ENCODE measurements at places on chromosomes 12 and 14. TPM values are rescaled to one million over a fixed set of nuclear protein-coding genes. Genes with fewer than 3 reads are reported as not detected.

- no peak for DNase-seq
Observed at GRCh38 chr14:68511129-68512047, 281.5 kb downstream of the ZFP36L1 start.

The AQP5 gene
- not detected for total RNA-seq

DNA sequence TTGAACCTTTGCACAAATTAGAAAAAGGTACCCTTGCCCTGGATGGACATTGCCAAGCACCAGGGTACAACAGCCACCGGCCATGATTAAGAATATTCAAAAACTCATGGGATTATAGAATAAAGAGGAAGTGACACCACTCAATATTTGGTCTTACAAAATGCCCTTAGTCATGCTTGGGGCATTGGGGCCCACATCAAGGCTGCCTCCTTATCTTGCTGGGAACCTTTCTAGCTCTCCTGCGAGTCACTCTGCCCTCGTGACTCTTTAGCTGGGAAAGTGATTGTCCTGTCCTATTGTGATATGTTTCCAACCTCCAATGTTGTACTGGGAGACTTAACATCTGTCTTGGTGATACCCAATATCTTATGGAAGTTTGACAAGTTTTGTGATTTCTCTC is 57.8 kb downstream of the GTF2A1 start:
- no peak for DNase-seq

GRCh38 chr14:101194373-101195308 is 291.1 kb upstream of the RTL1 start:
- DNase-seq, result no peak

The HNF1A gene
- total RNA-seq, result not detected

DNA sequence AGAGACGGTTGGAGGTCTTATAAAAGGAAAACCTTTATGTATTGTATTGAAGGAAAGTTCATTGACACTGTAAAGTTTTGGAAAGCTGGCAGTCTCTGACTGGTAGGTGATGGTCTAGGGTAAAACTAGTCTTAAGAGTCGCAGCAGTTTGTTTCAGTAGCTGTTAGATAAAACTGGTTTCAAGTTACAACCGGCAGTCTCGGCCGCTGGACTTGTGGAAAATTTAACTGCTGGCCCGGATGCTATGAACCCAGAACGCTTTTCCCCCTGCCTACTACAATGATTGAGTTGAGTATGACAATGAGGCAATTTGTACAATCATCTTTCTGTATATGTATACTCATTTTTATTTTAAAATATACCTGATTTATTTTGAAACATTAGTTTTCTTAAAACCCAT is 1426.9 kb downstream of the AACS start:
- no peak for DNase-seq

- no peak for DNase-seq
Observed at GRCh38 chr12:104276273-104277131, 27.0 kb upstream of the EID3 start.

The RDH16 gene
- total RNA-seq, result not detected

DNA sequence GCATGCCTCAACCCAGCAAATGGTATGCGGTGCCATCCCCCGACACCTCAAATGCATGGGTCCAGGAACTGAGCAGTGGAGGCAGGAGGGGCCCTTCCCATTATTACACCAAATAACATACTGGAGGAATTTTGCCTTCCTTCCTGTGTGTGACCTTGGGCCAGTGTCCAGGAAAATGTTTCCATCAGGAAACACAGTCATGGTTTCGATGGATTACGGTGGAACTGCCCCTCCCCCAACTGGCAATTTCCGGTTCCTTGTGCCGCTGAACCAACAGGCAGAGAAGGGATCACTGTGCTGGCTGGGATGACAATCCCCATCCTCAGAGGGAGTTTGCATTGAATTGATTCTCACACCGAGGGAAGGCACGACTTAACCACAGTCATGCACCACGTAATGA is 9.1 kb upstream of the CDC42BPB start:
- DNase-seq, result no peak

GRCh38 chr12:116594325-116595038 is 35.3 kb downstream of the MAP1LC3B2 start:
- no peak for DNase-seq

The PROX2 gene
- not detected for total RNA-seq

DNA sequence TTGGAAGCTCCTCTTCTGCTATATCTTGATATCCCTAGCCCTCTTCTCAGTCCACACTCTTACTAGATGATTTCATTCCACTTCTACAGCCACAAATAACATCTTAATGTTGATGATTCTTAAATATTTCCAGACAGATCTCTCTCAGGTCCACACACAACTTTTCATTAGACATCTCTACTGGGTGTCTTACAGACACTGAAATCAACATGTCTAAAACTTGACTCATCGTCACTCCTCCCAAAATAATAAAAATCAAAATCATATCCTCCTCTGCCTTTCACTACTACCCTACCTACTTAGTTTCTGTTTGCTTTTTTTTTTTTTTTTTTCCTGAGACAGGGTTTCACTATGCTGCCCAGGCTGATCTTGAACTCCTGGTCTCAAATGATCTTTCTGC is 11.9 kb downstream of the PRDM4 start:
- DNase-seq, result no peak

- DNase-seq, result no peak
Observed at GRCh38 chr12:49355913-49356312, 9.2 kb downstream of the DNAJC22 start.

- DNase-seq, result no peak
Observed at GRCh38 chr12:111033281-111034082, 113.1 kb upstream of the MYL2 start.

The SEC23A gene
- 213 TPM for total RNA-seq

The DHH gene
- not detected for total RNA-seq

- DNase-seq, result no peak
Observed at GRCh38 chr12:96044943-96045290, 9.5 kb upstream of the LTA4H start.

DNA sequence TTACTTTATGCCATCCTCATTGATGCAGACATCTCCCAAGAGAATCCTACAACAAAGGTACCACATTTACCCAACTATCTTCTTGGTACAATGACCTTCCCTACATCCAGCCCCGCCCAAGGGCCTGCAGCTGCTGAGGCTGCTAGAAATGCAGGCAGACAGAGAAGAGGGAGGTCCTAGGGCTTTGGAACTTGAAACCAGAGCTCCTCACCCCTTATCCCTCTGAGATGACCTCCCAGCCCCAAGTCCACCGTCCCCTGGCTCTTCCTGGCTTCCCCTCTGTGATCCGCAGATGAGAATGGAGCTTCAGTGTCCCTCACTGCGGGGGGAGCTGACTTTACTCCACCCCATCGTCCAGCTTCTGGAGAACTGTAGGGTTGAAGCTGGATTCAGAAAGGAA is 1.6 kb upstream of the TNFRSF1A start:
- no peak for DNase-seq

The LPAR5 gene
- total RNA-seq, result not detected

The IL31 gene
- not detected for total RNA-seq

GRCh38 chr12:122989874-122990419 is 9.5 kb downstream of the ARL6IP4 start:
- DNase-seq, result no peak

DNA sequence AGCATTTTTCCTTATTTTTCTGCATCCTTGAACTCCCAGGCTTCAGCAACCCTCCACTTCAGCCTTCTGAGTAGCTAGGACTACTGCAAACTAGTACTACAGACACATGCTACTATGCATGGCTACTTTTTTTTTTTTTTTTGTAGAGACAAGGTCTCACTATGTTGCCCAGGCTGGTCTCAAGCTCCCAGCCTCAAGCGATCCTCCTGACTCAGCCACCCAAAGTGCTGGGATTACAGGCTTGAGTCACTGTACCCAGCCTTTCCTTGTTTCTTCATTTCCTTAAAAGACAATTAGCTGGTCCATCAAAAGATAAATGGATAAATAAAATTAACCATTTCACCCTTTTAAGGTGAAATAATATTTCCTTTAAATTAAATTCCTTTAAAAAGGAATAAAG is 205.8 kb downstream of the SPTSSA start:
- no peak for DNase-seq

The RALGAPA1 gene
- total RNA-seq, result 16.8 TPM

DNA sequence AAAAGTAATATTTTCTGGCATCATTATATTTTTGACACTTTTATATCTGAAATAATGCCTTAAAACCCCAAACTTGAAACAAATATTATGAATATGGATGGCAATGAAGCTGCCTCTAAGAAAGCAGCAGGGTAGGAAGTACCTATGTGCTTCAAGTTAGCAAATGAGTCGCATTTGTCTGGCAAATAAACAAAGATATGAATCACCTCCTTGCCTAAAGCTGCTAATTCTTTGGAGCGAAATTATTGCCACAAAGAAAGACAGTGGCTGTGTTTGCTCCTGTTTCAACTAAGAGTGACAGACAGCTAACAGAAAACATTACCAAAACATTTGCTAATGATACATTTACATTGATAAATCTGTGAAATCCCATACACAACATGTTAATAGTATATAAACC is 854.9 kb downstream of the RPS29 start:
- no peak for DNase-seq

The PTPRB gene
- total RNA-seq, result 3.1 TPM

GRCh38 chr12:105040476-105040875 is 43.8 kb downstream of the ALDH1L2 start:
- DNase-seq, result no peak

DNA sequence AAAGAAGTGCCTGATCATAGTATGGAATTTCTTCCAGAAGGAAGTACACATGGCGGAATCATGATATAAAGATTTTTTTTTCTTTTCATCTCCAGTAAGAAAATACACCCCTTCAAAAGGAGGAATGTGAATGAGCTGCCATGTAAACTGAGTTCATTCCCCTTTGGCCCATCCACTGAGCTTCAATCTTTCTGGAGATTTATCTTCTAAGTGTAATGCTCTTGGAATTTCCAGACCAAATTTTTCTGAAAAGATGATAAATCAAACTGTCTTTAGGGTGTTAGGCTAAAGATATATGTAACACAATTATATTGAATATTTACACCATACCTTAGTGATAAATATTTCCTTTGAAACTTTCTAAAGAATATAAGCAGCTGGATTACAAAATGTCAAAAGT is 5.2 kb downstream of the DCN start:
- DNase-seq, result peak; percentile 3

DNA sequence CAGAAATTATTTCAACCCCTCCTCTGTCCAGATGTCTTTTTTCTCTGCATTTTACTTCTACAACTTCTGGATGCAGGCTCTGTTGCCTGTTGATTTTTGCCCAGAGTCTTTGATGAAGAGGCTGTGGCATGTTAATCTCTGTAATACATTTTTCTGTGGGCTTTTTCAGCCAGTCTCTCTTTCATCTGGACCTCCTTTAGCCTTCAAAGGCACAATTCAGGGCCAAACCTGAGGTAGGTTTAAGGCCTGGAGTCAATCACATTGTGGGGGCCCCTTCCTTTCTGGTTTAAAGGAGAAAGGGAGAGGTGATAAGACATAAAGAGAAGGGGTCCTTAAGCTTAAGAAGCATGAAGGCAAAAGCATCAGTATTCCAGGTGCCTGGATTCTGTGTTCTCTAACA is 553.7 kb downstream of the FLRT2 start:
- no peak for DNase-seq

DNA sequence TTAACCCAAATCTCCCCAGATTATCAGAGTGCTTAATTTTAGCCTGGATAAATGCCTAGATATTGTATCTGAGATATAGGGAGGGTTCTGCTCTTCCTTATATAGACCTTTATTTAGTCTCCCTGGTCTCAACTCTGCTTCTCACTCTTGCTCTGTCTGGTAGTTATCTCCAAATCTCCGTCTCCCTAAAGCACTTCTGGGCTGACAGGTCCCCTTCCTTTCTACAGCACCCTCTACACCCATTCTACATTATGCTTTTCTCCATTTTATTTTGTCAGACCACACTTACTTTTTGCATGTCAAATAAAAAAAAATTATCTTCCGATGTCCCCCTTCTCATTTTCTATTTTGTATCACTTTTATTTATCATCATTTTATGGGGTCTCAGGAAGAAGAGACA is 2.0 kb upstream of the ERC1 start:
- no peak for DNase-seq

DNA sequence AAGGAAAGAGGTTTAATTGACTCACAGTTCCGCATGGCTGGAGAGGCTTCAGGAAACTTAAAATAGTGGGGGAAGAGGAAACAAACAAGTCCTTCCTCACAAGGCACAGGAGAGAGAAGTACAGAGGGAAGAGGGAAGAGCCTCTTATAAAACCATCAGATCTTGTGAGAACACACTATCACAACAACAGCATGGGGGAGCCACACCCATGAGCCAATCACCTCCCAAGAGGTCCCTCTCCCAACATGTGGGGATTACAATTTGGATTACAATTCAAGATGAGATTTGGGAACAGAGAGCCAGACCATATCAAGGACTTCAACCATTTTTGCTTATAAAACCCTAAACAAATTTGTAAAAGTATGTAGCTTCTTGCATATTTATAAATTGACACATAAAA is 45.8 kb downstream of the SLCO1C1 start:
- DNase-seq, result no peak

The CHST11 gene
- 3.9 TPM for total RNA-seq

DNA sequence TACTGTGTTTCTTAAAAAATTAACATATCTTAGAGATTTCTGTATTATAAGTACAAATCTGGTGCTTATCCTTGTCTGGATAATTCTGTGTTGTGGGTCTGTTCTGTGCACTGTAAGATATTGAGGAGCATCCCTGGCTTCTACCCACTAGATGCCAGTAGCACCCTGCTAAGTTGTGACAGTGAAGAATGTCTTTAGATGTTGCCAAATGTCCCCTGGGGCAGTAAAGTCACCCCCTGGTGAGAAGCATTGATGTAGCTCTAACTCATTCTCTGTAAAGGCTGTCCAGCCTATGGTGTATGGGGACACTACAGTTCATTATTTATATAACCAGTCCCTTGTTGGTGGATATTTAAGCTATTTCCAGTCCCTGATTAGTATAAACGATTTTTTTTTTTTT is 31.4 kb downstream of the MAP1LC3B2 start:
- peak; percentile 19 for DNase-seq

The CDCA3 gene
- 58.3 TPM for total RNA-seq

GRCh38 chr12:106238146-106238545 is 9.7 kb downstream of the CKAP4 start:
- no peak for DNase-seq

The CCDC184 gene
- total RNA-seq, result 0.71 TPM

- no peak for DNase-seq
Observed at GRCh38 chr14:31232081-31232480, 24.5 kb upstream of the HECTD1 start.

The RNASE2 gene
- not detected for total RNA-seq

DNA sequence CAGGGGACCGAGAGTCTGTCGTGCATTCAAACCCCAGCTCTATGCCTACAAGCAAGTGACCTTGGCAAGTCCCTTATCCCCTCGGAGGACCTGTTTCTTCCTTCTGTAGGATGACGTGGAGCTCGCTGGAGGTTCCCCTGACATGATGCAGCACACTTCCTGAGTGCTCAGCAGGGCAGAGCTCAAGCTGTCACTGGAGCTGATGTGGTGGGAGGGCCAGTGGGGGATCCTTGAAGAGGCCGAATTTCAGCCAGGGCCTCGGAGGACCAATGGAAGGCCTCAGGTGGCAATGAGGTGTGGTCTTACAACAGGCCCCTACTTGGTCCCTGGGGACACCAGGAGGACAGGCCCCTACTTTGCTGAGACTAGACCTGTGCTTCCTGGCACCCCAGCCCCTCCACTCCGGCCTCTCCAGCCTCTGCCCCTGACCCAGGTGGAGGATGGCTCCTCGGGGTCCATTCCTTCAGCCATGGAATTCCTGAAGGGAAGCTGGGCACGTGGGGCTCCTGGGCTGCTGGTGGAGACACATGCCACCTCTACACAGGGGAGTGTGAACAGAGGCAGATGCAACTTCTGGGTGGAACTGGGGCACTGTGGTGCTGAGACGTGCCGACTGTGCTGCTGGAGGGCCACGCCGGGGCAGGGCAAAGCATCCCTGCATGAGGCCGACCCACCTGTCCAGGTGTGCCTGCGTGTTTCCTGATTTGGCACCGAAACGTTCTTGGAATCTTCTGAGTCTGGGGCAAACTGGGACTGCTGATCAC is 18.7 kb upstream of the KIF26A start:
- no peak for DNase-seq

The PPM1H gene
- total RNA-seq, result 20.9 TPM
